COLO829 (cell line): ENCODE measurements at places on chromosomes 5 and 9.

DNA sequence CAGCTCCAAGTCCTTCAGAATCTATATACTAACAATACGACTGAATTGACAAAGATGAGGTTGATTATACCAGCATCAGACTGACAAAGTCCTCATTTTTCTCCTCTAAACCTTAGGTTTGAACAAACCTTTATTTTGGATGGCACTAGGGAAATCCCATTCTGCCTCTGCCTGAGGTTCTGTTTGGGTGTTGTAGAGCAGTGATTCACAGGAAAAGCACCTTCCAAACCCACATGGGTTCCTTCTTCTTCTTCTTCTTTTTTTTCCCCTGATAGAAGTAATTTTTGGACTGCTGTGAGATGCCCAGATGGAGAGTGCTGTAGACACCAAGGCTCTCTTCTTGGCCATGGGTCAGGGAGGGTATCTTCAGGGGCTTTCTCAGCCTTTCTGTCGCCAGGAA, 164.9 kb upstream of the PAPPA start:
- DNase-seq, result no peak

DNA sequence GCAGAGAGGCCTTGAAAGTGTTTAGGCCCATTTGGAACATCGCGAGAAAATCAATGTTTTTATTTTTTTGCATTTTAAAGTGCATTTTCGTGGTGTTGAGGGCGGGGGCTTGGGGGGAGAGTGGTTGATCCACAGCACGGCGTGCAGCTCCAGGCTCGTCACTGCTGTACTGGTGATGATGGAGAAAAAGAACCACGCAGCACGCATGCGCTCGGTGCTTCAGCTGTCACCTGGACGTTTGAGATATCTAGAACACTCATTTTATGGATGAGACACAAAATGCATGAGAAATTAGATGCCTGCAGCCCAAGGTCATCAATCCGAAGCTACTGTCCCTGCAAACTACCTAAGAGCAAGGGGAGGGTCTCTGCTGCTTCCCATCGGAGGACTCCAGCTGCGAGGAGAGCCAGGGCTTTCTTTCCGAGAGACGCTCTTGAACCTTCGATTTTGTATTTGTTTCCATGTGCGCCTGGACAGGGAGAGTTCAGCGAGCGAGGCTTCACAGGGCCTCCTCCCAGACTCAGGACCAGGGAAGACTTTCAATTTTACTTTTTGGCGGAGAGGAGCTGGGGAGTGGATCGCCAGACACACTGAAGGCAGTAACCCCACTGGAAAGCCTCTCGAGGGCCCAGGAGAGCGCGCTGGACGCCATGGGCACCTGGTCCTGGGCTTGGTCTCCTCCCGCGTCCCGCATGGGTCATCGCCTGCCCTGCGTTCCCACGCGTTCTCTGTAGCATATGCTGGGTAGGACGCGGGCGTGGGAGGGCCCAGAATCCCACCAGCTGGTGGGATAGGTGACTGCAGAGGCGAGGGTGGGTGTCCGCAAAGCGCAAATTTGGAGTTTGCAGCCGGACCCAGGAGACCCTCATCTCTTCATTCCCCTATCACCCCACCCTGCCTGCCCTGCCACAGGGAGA, 2.5 kb downstream of the DMRT2 start:
- no peak for DNase-seq

- no peak for DNase-seq
Observed at GRCh38 chr5:125276096-125276495, 529.7 kb upstream of the ZNF608 start.

DNA sequence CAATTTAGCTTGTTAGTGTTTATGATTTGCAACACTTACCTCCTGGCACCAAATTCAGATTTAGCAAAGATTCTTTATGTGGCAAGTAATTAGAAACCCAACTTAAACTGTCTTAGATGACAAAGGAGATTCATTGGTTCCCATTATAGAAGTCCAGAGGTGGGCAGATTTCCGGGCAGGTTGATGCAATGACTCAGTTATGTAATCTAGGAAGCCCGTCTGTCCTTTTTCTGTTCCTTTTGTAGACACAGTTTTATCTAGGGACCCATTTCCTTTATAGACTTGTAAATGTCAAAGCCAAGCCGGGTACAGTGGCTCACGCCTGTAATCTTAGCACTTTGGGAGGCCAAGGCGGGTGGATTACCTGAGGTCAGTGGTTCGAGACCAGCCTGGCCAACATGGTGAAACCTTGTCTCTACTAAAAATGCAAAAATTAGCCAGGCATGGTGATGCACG, 20.3 kb upstream of the ANKRD33B start:
- no peak for DNase-seq

- no peak for DNase-seq
Observed at GRCh38 chr5:106331415-106331814, 1339.3 kb downstream of the EFNA5 start.

- no peak for DNase-seq
Observed at GRCh38 chr5:128241051-128241695, 157.6 kb downstream of the SLC12A2 start.

DNA sequence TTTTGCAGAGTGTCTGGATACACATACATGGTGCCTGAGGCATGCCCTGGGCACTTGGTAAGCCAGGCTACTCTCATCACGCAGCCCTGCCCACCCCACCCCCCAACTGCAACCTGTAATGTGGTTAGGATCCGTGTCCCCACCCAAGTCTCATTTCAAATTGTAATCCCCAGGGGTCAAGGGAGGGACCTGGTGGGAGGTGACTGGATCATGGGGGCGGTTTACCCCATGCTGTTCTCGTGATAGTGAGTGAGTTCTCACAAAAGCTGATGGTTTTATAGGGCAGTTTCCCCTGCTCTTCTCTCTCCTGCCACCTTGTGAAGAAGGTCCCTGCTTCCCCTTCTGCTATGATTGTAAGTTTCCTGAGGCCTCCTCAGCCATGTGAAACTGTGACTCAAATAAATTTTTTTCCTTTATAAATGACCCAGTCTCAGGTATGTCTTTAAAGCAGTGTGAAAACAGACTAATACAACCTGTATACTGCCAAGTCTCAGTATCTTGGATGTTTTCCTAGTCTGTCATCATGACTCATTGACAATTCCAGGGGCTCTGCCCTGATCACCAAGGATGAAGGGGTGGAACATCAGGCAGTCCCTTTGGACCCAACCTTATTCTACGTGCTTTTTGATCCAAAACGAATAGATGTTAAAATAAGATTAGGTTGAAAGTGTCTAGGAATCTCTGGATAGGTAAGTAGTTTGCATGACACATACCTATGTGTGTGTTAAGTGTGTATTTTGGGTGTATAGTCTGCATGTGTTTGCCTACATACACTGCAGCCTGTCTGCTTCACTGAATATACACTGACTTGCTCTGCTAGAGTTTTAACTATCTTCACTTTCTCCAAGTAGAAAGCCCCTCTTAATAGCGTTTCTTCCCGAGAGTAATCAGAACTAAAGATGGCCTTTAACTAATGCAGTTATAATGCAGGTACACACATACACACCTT, 293.8 kb downstream of the SLIT3 start:
- no peak for DNase-seq
